ENCODE measurements at places on chromosomes 1 and 21.

- DNase-seq: no peak
Measured at GRCh38 chr1:203368624-203369451, 17.9 kb upstream of the FMOD start.

GRCh38 chr1:172976222-172977041, 74.3 kb downstream of the TNFSF18 start:
- DNase-seq: no peak

GRCh38 chr1:45037456-45037855, 25.4 kb downstream of the UROD start:
- no peak for DNase-seq

GRCh38 chr1:12406211-12407021, 176.6 kb downstream of the VPS13D start:
- DNase-seq: no peak

GRCh38 chr1:10064416-10065343, 31.9 kb downstream of the UBE4B start:
- no peak for DNase-seq

Measured in T-helper 9 cell (primary cell).